ENCODE measurements at places on chromosomes 12 and 14.

DNA sequence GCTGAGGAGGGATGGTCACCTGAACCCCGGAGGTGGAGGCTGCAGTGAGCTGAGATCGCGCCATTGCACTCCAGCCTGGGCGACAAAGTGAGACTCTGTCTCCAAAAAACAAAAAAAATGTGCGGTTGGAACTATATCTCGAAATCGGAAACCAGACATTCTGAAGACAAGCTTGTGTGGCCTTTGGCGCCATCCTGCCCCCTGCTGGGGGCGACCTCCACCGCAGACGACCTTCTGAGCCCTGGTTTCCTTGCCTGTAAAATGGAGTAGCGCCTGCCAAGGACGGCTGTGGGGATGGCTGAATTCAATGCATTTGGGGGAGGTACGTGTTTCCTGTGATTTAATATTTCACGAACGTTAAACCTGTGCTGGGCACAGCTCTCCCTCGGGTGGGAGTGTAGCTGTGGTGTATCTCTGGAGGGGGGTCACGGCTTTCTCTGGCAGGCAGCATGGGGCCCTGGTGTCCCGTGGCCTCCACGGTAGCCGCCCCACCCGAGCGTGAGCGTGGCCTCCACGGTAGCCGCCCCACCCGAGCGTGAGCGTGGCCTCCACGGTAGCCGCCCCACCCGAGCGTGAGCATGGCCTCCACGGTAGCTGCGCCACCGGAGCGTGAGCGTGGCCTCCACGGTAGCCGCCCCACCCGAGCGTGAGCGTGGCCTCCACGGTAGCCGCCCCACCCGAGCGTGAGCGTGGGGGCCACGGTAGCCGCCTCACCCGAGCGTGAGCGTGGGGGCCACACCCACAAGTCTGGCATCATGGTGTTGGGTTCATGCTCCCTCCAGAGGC lies 55.3 kb downstream of the LRCOL1 start:
- peak; percentile 15 for DNase-seq

DNA sequence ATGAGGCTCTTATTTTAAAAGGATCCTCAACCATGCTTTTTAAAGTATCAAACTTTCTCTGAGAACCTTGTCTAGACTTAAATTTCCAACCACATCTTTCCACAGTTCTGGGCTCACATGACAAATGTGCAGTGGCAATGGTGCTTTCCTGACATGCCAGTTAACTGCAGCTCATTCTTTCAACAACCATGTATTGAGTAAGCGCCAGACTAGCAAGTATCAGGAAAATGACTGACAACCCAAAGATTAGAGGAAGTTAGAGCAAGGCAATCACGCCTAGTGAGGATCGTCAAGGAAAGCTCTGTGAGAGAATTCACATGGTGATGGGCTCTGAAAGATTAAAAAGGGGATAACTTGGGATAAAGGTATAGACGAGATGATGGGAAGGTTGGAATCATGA lies 35.8 kb downstream of the FLVCR2 start:
- no peak for DNase-seq

DNA sequence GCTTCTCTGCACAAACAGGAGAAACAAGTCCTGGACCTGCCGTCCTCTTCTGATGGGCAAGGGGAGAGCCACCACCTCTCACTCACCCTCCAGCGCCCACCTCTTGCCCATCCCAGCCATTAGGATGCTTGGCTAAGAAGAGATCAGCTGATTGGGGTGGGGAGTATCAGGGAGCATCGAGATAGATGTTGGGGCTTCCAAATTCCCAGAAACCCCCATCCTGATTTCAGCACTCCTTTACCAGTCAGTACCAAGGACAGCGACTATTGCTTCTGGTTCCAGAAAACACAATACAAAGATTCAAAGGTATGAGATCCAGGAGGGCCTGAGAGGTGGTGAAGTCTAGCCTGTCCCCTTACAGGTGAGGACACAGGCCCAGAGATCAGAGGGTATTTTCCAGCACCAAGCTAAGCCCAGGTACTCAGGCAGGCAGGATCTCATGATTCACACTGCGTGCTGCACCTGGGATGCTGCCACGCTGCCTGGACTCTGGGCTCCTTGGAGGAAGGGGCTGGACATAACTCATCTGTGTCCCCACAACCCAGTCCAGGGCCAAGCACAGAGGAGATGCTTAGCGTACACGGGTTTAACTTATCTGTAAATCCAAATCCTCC lies 76.6 kb downstream of the TUNAR start:
- no peak for DNase-seq

DNA sequence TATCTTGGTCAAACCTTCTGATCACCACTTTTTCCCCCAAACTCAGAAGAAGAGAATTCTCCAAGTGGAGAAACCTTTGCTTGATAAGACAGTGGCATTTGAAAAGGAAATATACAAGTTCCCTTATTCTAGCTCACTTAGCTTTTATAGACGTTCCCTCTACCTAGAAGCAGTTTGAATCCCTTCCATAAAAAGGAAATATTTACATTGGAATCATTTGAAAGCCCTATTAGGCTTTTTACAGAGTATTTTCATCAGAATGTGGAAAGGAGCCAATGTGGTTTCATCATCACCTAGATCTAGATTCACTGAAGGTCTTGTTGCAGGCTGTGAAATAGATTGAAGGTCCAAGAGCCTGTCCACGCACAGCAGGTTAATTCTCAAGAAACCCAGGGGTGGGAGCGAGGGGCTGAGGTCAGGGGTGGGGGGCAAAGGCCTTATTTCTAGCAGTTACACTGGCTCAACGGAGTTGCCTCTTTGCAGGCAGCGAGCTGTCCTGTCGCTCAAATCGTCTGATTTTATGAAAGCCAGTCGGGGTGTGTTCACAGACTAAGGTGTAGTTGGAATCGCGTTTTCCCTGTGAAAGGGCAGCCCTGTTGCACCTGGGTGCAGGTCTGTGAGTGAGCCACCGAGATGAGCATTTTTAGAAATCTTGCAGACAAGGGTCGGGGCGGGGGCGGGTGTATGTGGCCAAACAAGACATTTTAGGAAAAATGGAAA lies 45.6 kb downstream of the AACS start:
- no peak for DNase-seq

DNA sequence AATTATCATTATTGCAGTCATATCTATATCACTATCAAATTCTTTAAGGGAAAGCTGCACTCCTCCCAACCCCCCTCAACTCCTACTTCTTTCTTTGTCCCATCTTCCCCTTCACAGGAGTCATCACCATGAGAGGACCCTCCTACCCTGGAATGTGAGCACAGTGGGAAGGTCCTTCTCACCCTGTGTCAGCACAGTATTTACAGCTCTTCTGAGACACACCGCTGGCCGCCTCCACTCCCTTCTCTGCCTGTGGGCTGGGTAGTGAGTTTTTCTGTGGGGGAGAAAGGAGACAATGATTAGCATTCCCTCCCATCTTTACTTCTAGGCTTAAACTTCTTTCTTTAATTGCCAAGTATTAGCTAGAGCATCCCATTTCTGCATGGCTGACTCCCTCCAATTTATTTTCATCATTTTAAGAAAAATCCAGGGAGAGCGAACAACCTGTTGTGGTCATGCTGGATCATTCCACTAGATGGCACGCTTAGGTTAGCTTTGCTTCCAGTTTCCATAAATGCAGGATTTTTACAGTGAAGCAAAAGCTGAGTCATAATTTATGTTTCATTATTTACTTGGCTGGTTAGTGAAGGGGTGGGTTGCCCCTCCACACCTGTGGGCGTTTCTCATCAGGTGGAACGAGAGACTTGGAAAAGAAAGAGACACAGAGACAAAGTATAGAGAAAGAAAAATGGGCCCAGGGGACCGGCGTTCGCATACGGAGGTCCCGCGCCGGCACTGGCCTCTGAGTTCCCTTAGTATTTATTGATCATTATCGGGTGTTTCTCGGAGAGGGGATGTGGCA lies 188.5 kb downstream of the ALX1 start:
- DNase-seq = peak; percentile 6

- DNase-seq = peak; percentile 41
These were observed 68.7 kb downstream of the NIN start for GRCh38 chr14:50762001-50762930.

DNA sequence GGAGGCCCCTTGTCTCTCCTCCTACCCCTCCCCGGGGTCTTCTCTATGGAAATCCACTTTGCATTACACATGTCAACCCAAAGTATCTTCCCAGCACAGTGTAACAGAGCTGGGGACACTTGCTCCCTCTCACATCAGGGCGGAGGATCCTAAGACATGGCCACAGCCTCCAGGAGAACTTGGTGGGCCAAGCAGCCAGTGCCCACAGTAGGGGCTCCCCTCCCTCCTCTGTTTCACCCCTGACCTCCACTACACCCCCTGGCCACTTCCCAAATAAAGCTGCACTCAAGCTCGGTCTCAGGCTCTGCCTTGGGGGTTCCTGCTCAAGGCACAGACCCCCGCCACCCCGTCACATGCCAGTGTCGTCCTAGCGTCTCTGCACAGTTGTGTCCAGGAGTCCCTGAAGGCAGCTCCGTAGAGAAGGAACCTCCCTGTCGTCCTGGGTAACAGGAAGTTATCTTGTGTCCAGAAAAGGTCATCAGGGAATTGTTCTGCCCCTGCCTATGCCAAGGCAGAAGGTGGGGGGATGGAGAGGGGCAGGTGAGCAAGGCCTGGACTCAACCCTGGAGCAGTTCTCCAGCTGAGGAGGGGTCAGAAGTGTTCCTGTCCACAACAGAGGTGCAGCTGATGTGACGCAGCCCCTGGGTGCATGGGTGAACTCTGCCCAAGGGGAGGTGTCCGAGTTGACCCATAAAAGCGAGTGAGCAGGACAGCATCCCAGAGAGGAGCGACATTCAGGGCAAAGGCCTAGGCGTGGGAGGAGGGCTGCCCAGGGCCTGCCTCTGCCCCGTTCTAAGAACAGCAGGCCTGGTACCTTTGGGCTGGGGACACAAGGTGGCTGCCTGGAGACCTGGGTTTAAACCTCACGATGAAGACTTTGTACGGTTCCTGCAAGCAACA lies 25.5 kb downstream of the DIO3 start:
- DNase-seq = no peak

DNA sequence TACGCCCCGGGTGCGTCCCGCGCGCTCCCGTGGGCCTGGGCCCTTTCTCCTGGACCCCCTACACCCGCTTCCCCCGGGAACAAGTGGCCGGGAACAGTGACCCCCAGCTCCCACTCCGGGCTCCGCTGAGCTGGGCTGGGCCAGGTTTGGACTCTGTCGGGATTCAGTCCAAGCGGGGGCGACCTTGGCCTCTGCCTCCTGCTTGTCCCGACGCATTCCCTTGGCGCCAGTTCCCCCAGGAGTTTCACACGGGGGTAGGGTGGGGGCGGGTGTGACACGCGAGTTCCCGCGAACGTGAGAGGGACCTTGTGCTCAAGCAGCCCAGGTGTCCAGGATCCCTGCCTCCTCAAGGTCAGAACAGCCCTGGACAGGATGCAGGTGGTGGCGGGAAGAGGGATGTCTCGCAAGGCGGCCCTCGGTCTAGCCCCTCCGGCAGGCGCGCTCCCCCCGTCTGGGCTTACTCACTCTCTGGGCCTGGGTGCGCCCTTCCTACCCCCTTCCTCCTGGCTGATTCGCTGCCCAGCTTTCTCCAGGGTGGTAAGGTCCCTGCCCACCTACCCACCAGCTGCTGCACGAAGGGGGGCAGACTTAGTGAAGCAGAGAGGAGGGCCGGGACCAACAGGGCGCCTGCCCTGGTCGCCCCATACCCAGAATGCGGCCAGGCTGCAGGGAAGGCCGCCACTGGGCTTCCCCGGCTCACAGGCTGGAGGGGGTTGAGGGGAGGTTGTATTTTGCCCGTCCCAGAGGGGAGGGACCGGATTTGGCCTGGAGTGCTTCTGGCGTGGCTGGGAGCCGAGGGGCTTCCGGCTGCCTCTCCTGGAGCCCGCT lies 862 bp downstream of the CRIP2 start:
- no peak for DNase-seq

DNA sequence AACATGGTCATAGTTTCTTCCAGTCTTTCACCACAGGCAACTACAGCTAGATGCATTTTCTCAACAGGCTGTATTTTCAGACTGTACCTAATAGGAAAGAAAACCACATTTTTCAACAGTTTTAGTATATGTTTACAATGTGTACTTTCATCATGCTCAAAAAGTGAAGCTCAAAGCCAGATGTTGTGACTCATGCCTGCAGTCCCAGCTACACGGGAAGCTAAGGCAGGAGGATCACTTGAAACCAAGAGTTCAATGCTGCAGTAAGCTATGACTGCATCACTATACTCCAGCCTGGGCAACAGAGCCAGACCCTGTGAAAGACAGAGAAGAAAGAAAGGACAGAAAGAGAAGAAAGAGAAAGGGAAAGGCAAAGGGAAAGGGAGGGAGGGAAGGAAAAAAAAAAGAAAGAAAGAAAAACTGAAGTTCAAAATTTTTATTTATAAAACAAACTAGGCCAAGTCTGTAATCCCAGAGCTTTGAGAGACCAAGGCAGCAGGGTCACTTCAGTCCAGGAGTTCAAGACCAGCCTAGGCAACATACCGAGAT lies 25.5 kb downstream of the GXYLT1 start:
- no peak for DNase-seq

GRCh38 chr12:117159674-117160073 lies 30.6 kb downstream of the FBXO21 start:
- DNase-seq = no peak

DNA sequence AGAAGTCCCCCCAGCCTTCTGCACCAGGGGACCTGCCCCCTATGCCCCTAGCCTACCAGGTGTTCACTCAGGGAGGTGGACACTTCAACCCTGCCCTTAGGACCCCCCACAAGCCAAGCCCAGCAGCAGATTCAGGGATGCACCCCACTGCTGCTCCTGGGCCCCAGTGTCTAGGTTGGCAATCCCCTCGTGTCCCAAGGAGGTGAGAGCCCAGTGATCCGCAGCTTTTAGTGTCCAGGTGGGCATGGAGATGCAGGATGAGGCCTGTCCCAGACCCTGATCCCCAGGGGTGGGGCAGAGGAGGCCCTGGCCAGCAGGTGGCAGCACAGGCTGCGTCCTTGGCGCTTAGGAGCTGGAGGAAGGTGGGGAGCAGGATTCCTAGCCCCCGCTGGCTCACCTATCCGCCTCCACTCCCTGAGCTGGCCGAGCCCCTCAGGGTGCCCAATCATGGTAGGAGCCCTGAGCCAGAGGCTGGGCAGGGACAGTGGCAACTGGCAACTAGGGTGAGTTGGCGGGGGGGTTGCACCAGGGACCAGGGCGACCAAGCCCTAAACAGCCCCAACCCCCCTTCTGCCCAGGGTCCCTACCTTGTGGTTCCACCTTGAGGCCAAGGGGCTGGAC lies 4.1 kb downstream of the CKB start:
- peak; percentile 54 for DNase-seq

- DNase-seq = no peak
These were observed 46.1 kb upstream of the DLK1 start for GRCh38 chr14:100680439-100681051.

DNA sequence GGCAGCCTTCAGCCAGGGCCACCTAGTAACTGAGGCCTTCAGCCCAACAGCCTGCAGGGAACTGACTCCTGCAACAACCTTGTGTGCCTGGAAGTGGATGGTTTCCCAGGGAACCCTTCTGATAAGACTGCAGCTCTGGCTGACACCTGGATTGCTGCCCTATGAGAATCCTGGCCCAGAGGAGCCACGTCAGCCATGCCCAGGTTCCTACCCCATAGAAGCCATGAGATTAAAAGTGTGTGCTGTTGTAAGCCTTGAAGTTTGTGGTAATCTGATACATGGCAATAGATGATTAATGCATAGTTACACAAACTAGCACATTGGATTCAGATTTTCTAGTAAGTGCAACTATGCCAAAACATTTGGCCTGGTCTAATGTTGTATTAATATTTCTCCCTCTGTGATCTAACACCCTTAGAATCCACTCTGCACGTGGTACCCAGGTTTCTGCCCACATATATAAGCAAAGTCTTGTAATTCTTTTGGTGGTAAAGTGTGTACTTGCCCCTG lies 64.8 kb upstream of the BEGAIN start:
- DNase-seq = no peak
